ENCODE measurements at places on chromosomes 7 and 10.

GRCh38 chr10:78414380-78414779 is 380.7 kb downstream of the RPS24 start:
- no peak for DNase-seq

DNA sequence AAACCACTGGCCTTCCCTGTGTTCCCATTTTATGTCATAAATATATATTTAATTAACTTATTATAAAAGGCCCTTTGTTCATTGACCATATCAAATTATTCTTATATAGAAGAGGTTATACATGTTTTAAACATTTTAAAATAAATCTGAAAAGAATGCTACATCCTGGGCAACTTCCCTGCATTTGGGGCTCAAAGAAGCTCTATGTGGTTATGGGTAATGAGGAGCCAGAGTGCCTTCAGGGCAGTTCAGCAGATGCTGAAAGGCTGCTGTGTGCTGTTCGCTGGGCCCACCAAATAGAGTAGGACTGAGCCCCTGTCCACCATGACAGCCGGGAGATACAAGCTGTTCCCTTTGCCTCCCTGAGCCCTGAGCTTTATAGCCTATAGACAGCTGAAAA is 35.9 kb downstream of the HTRA1 start:
- no peak for DNase-seq

DNA sequence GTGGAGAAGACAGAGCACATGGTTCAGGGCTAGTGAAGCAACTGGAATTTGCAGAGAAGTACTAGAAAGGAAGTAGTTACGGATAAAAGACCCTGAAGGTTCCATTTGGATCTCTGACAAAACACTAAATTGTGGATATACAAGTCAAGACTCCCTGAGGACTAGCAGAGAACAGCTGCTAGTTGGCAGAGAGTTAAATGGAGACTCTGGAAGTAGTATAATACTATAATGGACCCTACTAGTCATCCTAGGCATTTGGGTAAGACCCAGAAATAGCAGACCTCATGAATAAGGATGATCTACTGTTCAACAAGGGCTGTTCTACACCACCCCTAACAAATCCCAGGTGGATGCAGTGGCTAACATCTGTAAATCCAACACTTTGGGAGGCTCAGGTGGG is 19.1 kb downstream of the MCMBP start:
- no peak for DNase-seq

GRCh38 chr7:107977048-107977447 is 25.9 kb downstream of the LAMB1 start:
- DNase-seq = no peak

- DNase-seq = no peak
Observed at GRCh38 chr7:57868771-57869483, 418.9 kb downstream of the ZNF716 start.

DNA sequence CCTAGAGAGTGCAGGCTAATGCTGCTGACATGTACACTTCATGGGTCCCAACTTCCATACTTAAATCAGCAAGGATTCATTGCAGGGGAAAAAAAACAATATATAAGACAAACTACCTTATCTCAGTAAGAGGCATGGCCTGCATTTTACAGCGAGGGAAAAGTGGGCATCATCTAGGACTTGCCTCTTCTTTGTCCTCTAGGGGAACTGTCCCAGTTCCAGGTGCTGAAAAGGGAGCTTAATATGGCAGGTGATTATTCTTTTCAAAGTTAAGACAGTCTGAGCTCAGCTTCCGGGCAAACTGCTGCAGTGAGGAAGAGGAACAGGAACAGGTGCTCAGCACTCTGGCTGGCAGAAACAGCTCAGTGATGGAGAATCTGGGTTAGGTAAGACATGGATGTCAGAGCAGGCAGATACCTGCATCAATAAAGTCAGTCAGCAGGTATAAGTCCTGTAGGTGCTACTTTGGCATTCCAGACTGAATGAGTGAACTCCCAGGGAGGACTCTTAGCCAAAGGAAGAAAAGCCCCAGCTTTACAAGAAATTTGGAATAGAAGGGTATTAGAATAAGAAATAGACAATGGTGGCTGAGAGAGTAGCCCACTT is 147.2 kb downstream of the TMEM178B start:
- no peak for DNase-seq

DNA sequence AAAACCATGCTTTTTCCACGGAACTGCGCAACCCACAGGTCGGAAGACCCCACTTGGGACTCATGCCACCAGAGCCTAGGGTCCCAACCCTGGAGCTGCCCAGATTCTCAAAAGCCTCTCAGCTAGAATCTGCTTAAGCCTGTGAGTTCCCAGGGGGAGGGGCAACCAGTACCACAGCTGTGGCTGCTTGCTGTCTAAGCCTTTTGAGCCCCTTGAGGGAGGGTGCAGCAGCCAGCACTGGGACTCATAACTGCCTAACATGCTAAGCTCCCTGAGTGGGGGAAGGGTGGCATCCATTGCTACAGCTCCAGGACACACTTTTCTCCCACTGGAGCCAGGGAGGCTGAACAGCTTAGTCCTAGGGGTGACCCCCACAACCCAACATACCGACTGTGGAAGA is 485.6 kb upstream of the GRM3 start:
- no peak for DNase-seq

DNA sequence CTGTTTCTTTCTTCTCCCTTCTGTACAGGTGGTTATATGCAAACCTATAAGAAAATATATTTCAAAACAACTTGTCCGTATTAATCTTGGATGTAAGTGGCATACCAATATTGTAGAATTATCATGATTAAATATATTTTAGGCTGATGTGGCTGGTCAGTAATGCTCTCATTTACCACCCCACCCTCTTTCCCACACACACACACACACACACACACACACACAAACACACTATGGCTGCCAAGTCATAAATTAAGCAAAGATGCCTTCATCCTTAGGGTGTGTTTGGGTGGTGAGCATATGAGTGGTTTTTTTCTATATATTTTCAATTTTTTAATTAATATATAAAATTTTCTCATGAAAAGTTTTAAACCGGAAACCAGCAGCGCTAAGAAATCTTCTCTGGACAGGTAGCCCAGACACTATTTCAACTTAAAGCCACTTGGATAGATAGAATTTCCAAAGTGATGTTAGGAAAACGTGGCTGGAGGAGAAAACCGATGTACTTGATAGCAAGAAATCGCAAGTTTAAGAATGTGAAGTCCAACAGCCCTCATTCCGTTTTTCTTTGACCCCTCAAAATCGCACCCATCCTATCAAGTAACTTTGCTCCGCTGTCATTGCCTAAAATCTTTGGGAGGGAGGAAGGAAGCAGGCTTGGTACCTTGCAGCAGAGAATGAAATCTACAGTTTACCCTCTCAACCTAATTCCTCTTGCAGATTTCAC is 171.7 kb downstream of the FAM107B start:
- no peak for DNase-seq

DNA sequence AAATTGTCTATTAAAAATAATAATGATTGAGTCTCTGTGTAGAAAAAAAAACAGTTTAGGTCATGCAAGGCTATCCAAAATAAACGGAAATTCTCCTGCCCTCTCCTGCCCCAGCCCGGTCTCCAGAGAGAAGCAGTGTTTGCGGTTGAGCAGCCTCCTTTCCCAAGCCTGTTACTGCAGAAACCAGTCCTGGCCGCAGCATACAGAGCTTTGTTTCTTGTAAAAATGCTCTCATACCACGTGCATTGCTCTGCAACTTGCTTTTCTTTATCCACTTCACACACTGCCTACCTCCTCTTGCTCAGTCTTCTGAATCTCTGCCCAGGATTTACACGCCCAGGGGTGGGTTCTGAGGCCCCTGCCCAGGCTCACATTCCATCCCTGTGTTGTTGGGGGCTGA is 34.4 kb upstream of the CUL1 start:
- no peak for DNase-seq

DNA sequence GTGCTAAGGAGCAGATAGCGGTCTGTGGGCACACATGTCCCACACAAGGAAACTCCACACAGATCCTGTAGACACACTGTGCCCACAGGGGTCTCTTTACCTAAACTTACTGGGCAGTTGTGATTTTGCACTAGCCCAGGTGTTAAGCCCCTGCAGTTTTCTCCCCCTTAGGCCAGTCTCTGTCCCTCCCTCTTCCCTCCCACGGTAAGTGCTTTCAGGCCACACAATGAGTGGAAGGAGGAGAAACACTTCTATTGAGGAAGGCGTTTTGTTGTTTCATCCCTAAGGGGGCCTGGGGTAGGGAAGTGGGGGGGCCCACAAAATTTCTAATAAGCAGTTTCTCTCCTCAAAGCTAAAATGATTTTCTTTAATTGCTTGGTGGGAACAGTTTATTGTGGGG is 51.4 kb downstream of the FBXW4 start:
- no peak for DNase-seq

GRCh38 chr10:102064868-102065560 is at the start of gene HPS6:
Gene HPS6 (plus strand): TSS chr10:102065349. CDS start chr10:102065475, 126 bp downstream.
- DNase-seq = peak; percentile 93

- DNase-seq = no peak
Observed at GRCh38 chr7:129523924-129524323, 21.6 kb downstream of the SMKR1 start.

DNA sequence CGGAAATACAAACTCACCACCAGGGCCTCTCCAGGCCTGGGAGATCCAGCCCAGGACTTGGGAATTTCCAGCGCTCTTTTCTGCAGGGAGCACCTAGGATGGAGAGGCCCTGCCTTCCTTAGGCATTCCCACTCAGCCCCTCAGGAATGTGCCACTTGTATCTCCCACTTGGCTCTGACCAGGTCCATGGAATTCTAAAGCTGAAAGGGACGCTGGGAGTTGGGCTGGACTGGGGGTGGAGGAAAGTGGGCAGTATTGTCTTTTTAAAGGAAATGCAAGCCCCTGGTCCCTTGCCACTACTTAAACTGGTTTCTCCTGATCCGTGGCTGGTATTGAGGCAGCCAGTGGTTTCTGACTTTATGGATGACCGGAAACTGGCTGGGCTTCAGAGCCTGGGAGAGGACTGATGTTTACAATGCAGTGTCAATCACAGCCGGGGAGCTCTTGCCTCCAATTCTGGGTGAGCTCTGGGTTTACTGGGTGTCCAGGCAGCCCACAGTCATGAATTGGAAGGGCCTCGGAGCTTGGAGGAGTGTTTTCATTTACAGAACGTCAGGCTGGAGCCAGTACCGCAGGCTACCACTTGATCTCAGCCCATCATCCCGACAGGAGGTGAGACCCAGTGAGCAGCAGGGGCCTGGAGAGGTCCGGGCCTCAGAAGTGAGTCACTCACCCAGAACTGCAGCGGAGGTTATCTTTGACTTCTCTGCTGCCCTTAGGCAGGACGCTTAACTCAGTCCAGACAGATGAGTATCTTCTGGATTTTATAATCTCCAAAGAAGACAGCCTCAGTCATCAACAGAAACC is 27.3 kb downstream of the AGAP3 start:
- DNase-seq = no peak

GRCh38 chr10:24008164-24009091 is 200.5 kb upstream of the KIAA1217 start:
- no peak for DNase-seq

GRCh38 chr7:128084896-128085608 is 53.8 kb upstream of the LRRC4 start:
- DNase-seq = no peak

- DNase-seq = peak; percentile 42
Observed at GRCh38 chr10:61882621-61883370, 18.7 kb upstream of the ARID5B start.

DNA sequence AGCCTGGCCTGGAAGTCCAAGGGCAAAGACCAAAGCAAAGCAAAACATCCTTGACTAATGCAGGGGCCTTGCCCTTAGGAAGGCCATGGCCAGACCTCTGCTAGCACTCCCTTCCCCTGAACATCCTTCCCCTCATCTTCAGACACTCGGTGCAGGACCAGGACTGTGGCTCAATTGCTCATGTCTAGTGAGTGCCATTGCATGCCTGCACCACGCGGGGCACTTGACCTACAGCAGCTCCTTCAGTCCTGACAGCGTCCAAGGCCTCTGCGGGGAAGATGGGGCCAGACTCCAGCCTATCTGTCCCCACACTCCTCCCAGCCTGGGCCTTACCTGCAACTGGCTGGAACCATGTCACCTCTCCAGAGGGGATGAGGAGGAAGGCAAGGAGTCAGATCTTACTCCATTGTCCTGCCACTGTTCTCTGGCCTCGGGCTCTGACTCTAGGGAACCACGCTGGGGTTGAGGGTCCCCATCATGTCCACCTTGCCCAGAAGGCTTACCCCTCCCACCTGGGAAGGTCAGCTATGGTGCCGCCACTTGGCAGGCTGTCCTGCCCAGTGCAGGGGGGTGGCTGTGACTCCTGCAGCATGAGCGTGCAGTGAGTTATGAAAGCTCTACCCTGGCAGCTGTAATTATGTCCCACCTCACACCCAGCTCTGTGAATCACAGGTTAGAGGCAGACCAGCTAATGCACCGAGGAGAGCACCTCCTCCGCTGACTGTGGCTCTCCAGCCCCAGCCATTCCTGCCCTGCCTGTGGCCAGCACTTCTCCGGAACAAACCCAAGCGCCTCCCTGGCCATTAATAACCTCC is 16.1 kb downstream of the DRGX start:
- DNase-seq = no peak

DNA sequence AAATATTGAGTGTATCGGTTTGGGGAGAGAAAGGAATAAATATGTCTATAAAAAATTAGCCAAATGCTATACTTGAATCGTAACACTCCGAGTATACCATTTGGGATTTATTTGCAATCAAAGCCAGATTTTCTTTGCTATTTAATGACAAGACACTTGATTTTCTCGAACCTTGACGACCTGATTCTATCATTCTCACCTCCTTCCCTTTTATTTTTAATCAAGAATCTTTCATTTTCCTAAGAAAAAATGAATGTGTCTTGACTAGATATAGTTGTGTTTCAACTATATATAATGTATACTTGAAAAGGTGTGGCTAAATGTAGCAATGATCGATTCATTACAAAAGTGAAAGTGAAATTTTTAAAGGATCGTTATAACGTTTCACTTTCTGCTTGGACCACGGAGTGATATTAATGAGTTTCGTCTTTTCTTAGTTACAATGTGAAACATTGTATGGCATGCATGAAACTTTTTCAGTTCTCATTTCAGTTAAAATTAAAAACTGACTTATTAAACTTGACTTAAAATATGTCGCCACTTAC is 562 bp downstream of the NUB1 start:
- DNase-seq = no peak

DNA sequence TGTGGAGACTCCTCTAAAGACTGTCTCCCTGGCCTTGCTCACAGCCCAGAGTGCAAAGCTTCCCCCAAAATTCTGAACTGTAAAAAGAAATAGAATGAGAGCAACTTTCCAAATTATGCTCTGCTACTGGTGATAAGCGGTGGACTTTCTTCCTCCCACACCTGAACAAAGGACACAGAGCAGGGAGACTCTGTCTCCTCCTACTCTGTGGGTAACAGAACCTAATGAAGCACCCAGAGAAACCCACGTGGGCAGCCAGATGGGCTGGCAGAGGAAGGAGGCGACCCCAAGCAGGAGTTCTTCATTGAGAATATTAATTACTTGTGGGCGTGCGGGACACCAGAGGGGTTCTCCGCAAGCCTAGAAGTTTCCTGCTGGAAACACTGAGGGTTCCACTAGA is 139.5 kb downstream of the KMT2E start:
- DNase-seq = no peak

DNA sequence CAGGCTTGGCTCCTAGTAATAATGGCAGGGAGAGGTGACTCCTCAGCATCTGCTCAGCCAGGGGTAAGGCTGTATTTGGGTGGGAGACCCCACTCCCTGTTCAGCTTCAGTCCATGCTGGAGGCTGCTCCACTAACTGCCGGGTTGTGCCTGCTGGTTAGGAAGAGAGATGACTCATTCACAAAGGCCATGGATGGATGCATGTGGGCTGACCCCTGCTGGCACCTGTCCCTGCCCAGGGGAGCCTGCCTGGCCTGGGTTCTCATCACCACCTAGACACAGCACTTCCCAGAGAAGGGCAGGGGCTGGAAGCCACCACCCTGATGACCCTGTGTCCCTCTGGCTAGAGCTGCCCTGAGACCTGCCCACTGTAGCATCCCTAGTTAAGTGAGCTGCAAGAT is 59.0 kb downstream of the VSTM4 start:
- DNase-seq = no peak

Measured in T-helper 2 cell (primary cell).